ENCODE measurements at places on chromosomes 4 and X. TPM values are rescaled to one million over a fixed set of nuclear protein-coding genes. Genes with fewer than 3 reads are reported as not detected.

GRCh38 chrX:56738670-56739069 is 9.6 kb downstream of the NBDY start:
- no peaks in the 10 kb centered on the region for H3K36me3 ChIP-seq
- no peak for DNase-seq
- H3K27me3 ChIP-seq = no peaks in the 10 kb centered on the region
- no peak overlapping the region for H3K4me3 ChIP-seq

- no peak overlapping the region for H3K4me3 ChIP-seq
- no peak overlapping the region for H3K27ac ChIP-seq
- H3K36me3 ChIP-seq = no peaks in the 10 kb centered on the region
- H3K4me1 ChIP-seq = peaks cover 4% of the 10 kb centered on the region
These were observed 33.7 kb downstream of the CD38 start for GRCh38 chr4:15811703-15812337.

GRCh38 chr4:3257103-3257555 is 8.2 kb downstream of the MSANTD1 start:
- DNase-seq = peak; percentile 23
- no peaks in the 10 kb centered on the region for H3K4me1 ChIP-seq

WAS gene
- total RNA-seq = 0.85 TPM

- no peak overlapping the region for H3K4me3 ChIP-seq
- H3K27me3 ChIP-seq = no peaks in the 10 kb centered on the region
- no peaks in the 10 kb centered on the region for H3K4me1 ChIP-seq
- no peak for DNase-seq
These were observed 11.8 kb upstream of the ZNF630 start for GRCh38 chrX:48083212-48083611.

TMPRSS11B gene
- not detected for total RNA-seq
